ENCODE measurements at places on chromosomes 12 and 14.

DNA sequence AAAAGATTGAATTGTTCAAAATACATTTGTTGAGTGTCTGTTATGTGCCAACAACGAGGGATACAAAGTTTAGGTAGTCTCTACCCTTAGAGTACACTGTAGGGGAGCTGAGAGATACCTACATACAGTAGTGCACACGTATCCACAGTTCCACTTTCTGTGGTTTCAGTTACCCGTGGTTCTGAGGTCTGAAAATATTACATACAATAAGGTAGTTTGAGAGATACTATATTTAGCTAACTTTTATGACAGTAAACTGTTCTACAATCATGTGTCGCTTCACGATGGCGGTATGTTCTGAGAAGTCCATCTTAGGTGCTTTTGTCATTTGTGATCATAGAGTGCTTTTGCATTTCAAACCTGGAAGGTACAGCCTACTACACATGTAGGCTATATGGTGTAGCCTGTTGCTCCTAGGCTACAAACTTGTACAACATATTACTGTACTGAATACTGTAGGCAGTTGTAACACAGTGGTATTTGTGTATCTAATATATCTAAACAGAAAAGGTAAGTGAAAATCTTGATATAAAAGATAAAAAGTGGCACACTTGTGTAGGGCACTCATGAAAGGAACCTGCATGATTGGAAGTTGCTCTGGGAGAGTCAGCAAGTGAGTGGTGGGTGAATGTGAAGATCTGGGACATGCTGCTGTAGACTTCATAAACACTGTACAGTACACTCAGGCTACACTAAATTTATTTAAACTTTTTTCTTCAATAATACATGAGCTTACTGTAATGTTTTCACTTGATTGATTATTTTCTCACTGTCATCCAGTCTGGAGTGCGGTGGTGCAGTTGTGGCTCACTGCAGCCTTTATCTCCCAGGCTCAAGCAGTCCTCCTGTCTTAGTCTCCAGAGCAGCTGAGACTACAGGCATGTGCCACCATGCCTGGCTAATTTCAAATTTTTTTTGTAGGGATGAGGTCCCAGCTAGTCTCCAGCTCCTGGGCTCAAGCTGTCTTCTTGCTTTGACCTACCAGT is 4.0 kb downstream of the CPSF6 start:
- DNase-seq = no peak

DNA sequence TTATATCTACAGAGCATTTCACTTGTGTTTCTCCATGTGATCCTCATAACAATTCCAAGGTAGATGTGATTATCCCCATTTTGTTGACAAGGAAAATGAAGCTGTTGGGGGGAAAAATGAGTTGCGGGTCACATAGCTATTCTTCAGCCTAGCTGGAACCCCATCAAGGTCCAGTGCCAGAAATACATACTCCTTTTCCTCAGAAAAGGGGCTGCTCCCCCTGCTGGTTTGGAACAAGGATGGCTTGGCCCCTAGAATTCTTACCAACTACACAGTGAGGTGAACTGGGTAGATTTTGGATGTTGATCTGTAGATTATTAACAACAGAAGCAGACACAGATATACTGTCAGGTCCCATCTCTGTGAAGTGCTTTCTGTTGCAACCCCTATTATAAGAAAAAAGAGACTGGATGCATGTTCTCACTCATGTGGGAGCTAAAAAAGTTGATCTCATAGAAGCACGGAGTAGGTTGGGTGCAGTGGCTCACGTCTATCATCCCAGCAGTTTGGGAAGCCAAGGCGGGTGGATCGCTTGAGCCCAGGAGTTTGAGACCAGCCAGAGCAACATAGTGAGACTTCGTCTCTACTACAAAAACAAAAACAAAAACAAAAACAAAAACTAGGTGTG is 8.9 kb downstream of the IKZF4 start:
- DNase-seq = no peak

GRCh38 chr12:20212658-20213555 is 155.4 kb upstream of the PDE3A start:
- DNase-seq = peak; percentile 8

DNA sequence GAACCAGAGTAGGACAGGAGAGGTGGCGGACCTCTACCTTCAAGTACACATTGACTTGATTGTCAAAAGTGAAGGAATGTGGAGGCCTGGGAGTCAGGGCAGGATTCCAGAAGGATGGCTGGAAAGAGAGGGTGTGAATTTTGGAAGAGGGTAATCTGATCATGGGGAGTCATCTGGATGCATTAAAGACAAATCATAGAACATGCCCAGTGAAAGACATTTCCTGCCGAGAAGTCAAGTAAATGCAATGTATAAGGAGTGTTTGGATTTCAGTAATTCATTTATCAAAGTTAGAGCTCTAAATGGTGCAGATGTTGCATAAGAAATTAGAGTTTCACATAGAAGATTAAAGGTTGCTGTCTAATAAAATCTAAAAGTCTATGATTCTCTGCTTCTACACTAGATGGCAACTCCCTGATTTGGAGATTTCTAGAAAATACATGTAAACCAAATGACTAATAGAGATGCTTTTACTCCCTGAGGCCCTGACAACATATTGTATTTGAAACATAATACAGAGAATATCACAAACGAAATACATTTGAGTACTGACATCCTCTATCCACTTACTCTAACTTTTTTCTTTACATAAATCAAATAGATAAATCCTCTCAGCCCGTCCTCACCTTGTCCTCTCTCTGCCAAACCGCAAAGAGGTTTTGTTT is 91.3 kb downstream of the KCNA5 start:
- DNase-seq = no peak

DNA sequence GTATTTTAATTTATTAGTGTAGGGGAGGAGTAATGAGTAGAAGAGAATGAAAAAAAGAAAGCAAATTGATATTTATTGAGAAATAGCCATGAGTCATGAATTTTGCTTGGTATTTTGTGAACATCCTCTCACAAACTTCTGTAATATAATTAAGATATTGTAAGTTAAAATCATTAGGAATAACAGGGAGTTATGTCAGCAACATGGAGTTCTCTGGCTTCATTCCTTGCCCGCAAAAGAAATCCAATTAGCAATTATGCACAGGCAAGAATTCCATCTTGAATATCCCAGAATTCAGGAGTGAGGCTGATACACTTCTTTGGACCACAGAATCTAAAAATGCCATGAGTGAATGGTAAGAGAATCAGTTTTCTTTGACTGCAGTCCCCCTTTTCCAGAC is 94.3 kb upstream of the PTHLH start:
- no peak for DNase-seq

DNA sequence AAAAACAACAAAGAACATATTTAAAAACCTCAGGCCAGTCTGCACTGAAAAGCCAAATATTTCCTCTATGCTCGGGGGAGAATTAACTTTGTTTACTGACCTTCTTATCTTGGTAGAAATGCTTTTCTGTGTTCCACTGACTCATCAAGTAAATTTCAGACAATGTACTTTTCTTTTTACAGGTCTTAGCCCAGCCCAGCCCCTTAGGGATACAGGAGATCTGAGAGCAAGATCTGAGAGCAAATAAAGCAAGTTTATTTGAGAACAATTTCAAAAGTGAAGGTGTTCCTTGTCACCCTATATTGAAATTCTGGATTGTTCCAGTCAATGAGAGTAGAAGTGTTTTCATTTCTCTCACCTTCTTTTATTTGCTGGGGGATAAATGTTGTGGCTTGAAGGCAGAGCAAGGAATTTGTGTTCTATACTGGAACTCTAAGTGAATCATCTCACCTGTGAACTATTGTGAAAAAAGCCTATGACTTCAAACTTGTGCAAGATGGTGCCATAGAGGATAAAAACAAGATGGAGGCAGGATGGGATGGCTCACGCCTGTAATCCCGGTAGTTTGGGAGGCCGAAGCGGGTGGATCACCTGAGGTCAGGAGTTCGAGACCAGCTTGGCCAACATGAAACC is 7.9 kb upstream of the GPRC5A start:
- no peak for DNase-seq
